ENCODE measurements at places on chromosomes 7 and 10.

DNA sequence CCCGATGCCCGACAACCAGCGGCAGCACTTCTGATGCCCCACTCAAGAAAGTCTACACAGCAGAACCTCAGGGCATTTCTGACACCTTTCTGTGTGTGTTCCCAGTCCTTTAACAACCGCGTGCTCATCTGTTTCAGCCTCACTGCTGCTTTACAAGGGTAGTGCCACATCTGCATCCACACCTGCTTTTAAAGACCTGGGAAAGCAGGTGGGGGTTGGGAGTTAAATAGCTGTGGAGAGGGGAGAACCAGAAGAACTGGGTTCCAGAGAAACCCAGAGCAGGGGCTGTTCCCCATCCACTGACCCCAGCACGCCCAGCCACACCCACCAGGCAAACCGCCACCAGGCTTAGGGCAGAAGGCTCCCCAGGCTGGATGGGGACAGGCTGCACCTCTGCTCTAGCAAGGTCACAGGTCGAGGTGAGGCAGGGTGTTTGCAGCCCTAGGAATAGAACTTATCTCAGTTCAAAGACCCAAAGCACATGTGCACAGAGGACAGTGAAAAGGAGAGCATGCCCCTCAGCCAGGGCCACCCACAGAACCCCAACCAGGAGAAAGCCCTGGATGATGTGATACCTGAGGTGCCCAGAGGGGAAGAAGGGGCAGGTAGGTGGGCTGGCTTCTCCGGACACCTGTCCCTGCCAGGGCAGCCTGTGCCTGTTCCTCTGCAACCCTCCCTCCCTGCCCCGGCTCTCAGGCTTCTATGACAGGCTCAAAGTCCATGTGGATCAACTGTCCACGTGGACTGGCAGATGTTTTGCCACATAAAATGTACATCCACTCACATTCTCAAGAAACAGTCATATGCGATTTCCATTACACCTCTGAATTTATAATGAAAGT is 51.3 kb downstream of the COBL start:
- DNase-seq, result no peak

DNA sequence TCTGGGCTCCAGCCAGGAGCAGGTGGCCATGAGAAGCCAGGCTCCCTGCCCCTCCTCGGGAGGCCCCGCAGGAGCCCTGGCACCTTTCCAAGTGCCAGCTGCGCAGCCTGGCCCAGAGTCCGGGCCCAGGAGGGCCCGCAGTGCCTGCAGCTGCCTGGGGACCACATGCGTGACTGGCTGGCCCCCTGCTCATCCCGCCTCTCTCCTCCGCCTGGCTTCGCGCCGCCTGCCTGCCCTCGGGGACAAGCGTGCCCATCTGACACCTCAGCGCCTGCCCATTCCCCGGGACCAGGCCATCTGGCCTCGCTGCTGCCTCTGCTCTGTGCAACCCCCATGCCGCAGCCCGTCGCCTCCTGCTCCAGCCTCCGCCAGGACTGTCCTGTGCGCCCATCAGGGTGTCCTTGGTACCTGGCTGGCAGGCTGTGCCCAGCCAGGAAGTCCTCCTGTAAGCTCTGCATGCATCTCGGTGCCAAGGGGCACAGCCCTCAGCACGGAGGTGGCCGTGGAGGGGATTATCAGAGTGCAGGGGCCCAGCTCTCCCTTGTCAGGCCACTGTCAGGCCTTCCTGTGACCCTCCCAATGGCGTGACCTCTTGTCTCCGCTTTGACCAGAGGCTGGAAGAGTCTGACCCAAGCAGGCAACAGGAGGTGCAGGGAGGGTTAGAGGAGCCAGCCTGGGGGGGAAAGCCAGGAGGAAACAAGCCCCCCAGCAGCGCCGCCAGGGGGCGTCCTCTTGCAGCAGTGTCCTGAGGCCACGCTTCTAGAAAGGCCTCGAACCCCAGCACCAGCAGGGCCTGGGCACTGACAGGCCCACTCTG is 50.5 kb downstream of the TMEM209 start:
- DNase-seq, result no peak

- DNase-seq, result no peak
Observed at GRCh38 chr7:91973639-91974038, 33.0 kb downstream of the AKAP9 start.

- no peak for DNase-seq
Observed at GRCh38 chr10:97024168-97025073, 161.3 kb downstream of the SLIT1 start.

DNA sequence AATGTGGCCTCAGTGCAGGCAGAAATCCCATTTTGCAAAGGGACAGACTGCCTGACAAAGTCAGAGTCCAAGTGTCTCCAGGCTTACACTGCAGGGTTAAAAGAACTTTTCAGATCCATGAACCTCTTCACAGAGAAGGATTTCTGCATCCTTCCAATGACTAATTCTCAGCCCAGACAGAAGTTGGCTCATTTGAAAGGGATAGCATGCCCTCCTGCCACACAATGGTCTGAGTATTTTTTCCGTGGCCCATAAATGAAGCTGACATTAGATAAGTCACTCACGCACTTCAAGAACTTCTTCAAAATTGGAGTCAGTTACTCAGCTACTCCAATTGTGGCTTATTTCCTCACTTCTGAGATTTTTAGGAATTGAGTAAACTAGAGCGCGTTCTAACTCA is 170.2 kb downstream of the PLXNA4 start:
- no peak for DNase-seq

GRCh38 chr7:131502810-131503508 is 53.5 kb downstream of the PODXL start:
- DNase-seq, result no peak

- no peak for DNase-seq
Observed at GRCh38 chr10:126691456-126691855, 21.0 kb upstream of the C10orf90 start.

DNA sequence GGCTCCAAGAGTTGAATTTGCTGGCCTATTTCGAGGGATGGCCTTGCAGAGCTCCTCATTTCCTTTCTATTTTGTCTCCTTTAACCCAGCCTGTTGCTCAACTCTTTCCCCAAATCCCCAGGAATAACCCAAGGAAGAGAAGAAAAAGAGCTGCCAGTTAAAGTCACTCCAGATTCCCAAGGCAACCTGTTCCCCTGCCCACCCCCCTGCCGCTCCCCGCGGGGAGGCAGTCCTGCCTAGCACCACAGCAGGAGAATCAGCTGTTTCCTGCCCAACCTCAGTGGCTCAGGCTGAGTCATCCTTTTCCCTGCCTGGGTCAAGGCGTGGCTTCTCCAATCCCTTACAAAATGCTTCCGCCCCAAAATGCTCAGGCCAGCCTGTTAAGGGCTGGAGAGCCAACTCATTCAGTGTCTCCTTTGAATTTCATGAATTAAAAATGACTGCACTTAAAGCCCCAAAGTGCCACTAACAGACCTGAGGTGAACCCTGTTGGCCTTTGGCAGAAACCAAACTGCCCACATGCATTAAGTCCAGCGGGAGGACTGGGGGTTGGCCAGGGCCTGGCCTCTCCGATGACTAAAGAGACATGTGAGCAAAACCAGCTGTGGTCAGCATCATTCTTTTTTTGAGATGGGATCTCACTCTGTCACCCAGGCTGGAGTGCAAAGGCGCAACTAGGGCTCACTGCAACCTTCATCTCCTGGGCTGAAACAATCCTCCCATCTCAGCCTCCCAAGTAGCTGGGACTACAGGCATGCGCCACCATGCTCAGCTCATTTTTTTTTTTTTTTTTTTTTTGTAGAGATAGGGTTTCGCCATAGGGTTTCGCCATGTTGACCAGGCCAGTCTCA is 83.2 kb upstream of the KIF5B start:
- peak; percentile 41 for DNase-seq

GRCh38 chr7:139909379-139910050 is 80.5 kb downstream of the TBXAS1 start:
- no peak for DNase-seq

GRCh38 chr10:78433766-78434535 is 400.3 kb downstream of the RPS24 start:
- no peak for DNase-seq

GRCh38 chr7:87715545-87715944 is 87.3 kb downstream of the RUNDC3B start:
- DNase-seq, result no peak

- DNase-seq, result no peak
Observed at GRCh38 chr10:96686514-96686913, 33.8 kb downstream of the PIK3AP1 start.

GRCh38 chr10:110461530-110461929 is 36.2 kb upstream of the DUSP5 start:
- DNase-seq, result no peak

- DNase-seq, result no peak
Observed at GRCh38 chr10:43075612-43076003, 1.3 kb upstream of the RET start.

DNA sequence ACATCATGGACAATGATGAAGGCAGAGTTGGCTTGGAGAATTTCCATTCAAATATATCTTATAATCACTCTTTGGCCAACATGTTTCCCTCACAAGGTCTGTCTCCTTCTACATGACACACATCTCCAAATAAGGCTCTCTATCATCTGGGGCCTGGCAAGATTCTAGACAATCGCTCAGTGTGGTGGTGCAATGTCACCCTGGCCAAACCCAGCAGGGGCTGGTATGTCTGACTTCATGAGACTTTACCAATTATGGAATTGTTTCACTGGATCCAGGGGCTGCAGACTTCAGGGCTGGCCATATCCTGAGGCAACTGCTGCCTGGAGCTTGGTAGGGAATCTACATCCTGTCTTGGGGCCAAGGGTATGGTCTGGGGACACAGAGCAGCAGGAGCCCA is 319.0 kb downstream of the PLXNA4 start:
- DNase-seq, result no peak

GRCh38 chr10:45509491-45509890 is 135.5 kb downstream of the ALOX5 start:
- DNase-seq, result no peak

- no peak for DNase-seq
Observed at GRCh38 chr7:44341401-44341800, 16.0 kb upstream of the CAMK2B start.

DNA sequence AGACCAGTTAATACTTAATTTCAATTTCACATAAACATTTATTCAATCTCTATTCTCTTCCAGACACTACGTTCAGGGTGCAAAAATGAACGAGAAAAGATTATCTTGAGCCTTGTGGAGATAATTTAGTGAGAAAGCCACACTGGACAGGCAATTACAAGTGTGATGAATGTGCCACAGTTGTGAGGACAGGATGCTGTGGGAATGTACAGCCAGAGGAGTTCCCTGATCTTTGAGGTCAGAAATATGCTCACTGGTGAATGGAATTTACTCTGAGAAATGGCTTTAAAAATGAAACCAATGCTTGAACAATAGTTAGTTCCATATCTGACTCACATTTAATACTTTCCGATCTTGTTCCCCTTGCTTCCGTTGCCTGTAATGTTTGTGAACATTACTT is 864.8 kb downstream of the GATA3 start:
- no peak for DNase-seq

DNA sequence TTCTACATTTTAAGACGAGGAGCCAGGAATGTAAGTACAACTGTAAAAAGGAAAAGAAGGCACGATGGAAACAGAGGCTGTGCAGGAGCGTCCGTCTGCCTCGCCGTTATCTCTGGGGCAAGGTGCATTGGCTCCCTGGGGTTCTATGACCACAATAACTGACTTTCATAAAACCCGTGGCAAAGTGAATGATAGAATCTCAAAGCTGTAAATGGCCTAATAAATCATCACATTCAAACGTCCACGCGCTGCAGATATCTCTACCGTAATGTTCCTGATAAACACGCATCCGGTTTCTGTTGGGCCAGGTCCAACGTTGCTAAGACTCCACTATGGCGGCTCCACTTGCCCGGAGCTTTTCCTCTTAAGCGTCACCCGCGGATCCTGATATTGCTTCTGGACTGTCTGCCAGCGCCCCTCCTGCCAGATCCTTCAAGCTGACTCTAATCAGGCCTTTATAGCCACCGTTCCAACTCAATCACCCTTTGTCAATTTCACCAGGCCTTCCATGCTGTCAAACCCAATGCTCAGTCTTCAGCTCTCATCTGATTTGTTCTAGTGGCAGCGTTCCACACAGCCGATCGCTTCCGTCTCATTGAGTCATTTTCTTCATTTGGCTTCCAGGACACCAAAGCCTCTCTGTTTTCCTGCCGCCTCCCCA is 265.6 kb upstream of the FOXK1 start:
- DNase-seq, result no peak

- no peak for DNase-seq
Observed at GRCh38 chr7:7581531-7582179, 15.0 kb downstream of the MIOS start.

- peak; percentile 68 for DNase-seq
Observed at GRCh38 chr7:73718905-73719805, at the start of gene STX1A. Gene STX1A (minus strand): TSS chr7:73719669. CDS start chr7:73719631, 38 bp downstream.

DNA sequence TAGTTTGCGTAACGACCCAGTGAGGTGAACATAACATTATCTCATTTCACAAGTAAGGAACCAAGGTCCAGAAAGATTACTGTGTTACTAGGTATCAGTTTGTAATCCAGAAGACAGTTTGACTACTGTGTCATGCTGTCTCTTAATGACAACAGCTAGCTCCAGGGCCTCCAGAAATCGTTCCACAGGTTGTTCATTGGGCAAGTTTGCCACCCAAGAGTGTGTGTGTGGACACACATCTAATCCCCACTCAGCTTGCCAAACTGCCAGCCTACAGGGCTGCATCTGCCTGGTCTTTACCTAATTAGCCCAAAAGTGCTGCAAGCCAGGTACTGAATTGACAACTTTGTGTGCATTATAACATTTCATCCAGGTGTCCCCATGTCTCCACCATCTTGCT is 27.9 kb upstream of the SLC16A12 start:
- no peak for DNase-seq

DNA sequence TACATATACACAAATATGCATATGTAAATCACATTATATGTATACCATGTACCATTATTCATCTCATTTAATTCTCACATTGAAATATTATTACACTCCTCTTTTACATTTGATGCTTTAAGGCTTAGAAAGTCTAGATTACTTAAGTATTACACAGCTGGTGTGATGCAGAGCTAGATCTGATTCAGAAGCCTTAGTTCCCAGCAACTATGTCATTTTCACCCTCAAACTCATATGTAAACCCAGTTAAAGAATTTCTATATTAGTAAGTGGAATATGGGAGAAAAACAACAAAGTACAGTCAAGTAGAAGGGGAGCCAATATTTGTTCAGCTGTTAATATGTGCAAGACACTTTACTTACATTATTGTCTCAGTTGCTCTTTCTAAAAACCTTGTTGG is 74.3 kb upstream of the CSTF2T start:
- DNase-seq, result no peak

- no peak for DNase-seq
Observed at GRCh38 chr7:91567081-91568012, 303.1 kb downstream of the FZD1 start.
